Mesendoderm (in vitro differentiated cells): ENCODE measurements at places on chromosomes 2 and 18.

DNA sequence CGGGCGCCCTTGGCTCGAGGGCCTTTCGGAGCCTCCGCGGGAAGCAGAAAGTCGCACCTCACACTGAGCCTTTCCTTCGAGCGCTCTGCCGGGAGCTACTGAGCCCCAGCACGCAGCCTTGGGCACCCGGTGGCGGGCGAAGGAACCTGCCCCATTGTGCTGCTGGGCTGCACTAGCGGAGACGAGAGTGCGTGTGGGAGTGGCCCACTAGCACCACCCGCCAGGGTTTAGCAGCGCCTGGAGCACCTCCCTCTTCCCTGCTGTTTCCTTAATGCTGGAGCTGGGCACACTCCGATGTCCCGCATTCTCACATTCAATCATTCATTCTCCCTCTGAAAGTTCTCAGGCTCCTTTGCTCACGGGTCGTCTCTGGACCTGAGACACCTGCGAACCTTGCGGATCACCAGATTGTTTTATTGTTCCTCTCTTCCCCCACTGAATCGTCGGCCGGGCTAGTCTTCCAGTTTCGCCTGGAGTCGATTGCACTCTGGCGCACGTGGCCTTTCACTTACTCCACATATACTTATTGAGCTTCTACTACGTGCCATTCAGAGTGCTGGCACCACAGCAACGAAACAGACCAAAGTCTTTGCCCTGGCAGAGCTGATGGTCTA lies 8.5 kb upstream of the PAX3 start:
- H3K27ac ChIP-seq: no peak overlapping the region
- DNase-seq: no peak
- no peak overlapping the region for H3K4me3 ChIP-seq
- H3K27me3 ChIP-seq: peaks cover 94% of the 10 kb centered on the region
- no peaks in the 10 kb centered on the region for H3K36me3 ChIP-seq

DNA sequence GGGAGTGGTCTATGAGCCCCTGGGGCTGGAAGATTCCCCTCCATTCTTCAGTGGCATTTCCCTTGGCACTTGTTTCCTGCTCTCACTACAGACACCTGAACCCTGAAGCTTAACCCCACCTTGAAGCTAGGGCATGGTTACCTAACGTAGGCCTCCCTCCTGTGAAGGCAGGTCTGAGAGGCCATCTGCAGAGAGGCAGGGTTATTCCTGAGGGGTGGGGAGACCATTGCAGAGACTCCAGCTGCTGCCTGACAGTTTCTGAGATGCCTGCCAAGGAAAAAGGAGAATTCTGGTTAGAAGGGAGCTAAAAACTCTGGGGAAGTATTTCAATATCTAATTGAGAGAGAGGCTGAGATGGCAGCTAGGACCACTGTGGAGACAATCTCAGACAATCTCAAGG lies 119.3 kb upstream of the NDUFV2 start:
- no peak overlapping the region for H3K4me3 ChIP-seq
- no peaks in the 10 kb centered on the region for H3K27me3 ChIP-seq
- DNase-seq: no peak
- peaks cover 2% of the 10 kb centered on the region for H3K4me1 ChIP-seq

DNA sequence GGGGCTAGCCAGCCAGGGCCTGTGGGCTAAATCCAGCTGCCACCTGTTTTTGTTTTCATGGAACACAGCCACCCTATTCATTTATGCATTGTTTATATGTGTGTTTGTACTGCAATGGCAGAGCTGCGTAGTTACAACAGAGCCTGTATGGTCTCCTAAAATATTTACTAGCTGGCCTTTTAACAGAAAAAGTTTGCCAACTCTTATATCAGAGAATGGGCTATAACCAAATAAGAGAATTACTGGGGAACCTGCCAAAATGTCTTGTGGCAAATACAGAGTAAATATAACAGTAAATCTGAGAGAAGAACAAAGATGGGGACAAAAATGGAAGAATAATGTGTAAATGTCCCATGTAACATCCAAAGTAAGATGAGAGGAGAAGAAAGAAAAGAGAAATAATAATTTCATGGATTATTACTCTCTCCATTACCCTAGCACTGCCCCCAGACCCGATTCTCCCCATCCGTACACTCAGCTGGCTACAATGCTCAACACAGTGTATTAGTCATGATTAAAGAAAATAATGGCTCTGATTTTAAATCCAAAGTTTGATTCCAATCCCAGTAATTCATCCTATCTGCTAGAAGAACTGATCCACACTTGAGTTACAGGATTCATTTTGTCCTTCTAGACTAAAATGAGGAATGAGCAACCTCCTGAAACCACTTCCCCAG lies 249.3 kb downstream of the LRATD1 start:
- H3K4me3 ChIP-seq: no peak overlapping the region
- H3K4me1 ChIP-seq: no peaks in the 10 kb centered on the region
- DNase-seq: no peak

DNA sequence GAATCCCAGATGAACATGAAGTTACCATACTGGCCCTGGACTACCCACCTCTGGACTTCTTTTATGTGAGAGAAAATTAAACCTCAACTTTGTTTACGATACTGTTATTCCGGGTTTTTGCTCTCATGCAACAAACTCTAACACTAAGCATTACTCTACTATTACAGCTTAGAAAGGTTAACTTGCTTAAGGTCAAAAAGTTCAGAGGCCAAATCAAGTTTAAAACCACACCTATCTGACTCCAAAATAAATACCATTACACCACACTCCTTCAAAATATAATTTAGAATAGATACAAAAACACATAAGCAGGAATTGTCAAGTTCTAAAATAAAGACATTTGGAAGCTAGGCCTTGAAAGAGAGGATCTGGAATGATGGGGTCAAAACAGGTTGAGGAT lies 75.0 kb downstream of the DTNB start:
- H3K36me3 ChIP-seq: no peaks in the 10 kb centered on the region
- no peak overlapping the region for H3K4me3 ChIP-seq
- H3K27ac ChIP-seq: no peak overlapping the region
- no peaks in the 10 kb centered on the region for H3K27me3 ChIP-seq
- H3K4me1 ChIP-seq: no peaks in the 10 kb centered on the region
- DNase-seq: no peak

DNA sequence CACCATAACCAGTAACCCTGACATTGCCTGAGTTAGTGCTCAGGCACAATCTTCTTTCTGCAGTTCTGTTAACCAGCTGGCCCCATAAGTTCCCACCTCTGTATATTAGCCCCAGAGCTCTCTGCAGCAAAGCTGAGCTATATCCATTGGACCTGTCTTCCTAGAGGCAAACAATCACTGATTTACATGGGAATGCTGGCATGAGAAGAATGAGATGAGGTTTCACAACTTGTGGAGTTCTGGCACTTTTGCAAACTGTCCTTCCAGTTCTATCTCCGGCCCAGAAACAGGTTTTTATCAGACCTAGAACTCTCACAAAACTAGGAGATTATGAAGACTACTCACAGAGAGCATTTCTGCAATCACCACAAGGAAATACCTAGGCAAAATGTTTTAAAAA lies 7.9 kb upstream of the CCBE1 start:
- no peaks in the 10 kb centered on the region for H3K4me1 ChIP-seq
- no peak overlapping the region for H3K27ac ChIP-seq
- no peak overlapping the region for H3K4me3 ChIP-seq

GRCh38 chr2:84925336-84925723 lies 19.9 kb downstream of the TMSB10 start:
- DNase-seq: no peak
- no peaks in the 10 kb centered on the region for H3K27me3 ChIP-seq
- no peaks in the 10 kb centered on the region for H3K36me3 ChIP-seq
- no peaks in the 10 kb centered on the region for H3K4me1 ChIP-seq
- H3K27ac ChIP-seq: no peak overlapping the region
- H3K4me3 ChIP-seq: no peak overlapping the region

GRCh38 chr18:55024564-55024963 lies 65.3 kb upstream of the CCDC68 start:
- H3K27me3 ChIP-seq: no peaks in the 10 kb centered on the region
- no peaks in the 10 kb centered on the region for H3K36me3 ChIP-seq
- no peaks in the 10 kb centered on the region for H3K4me1 ChIP-seq
- no peak for DNase-seq

GRCh38 chr2:233707940-233708644 lies 4.6 kb upstream of the UGT1A5 start:
- H3K36me3 ChIP-seq: no peaks in the 10 kb centered on the region
- no peaks in the 10 kb centered on the region for H3K27me3 ChIP-seq
- no peak for DNase-seq
- no peak overlapping the region for H3K4me3 ChIP-seq
- no peaks in the 10 kb centered on the region for H3K4me1 ChIP-seq

GRCh38 chr18:31835528-31836133 lies 75.0 kb upstream of the SLC25A52 start:
- peaks cover 2% of the 10 kb centered on the region for H3K36me3 ChIP-seq
- DNase-seq: no peak
- H3K4me1 ChIP-seq: no peaks in the 10 kb centered on the region
